ENCODE measurements at places on chromosomes 13 and 19. TPM values are rescaled to one million over a fixed set of nuclear protein-coding genes. Genes with fewer than 3 reads are reported as not detected.

Gene SYDE1
- not detected for polyA plus RNA-seq

Gene ZSCAN4
- polyA plus RNA-seq, result not detected

Gene SIGLEC12
- not detected for polyA plus RNA-seq

Gene HSPBP1
- polyA plus RNA-seq, result 5.9 TPM

Gene TSKS
- not detected for polyA plus RNA-seq

Gene ZNF615
- polyA plus RNA-seq, result 7.7 TPM

Gene CAMSAP3
- 0.78 TPM for polyA plus RNA-seq

Gene PRKCG
- 286 TPM for polyA plus RNA-seq

Gene CFAP97D2
- not detected for polyA plus RNA-seq

Gene FOSB
- polyA plus RNA-seq, result not detected

Gene ZNF99
- 0.42 TPM for polyA plus RNA-seq
